ENCODE measurements at places on chromosomes 1 and 21.

- DNase-seq, result no peak
Measured at GRCh38 chr1:233496993-233497392, 116.9 kb upstream of the KCNK1 start.

DNA sequence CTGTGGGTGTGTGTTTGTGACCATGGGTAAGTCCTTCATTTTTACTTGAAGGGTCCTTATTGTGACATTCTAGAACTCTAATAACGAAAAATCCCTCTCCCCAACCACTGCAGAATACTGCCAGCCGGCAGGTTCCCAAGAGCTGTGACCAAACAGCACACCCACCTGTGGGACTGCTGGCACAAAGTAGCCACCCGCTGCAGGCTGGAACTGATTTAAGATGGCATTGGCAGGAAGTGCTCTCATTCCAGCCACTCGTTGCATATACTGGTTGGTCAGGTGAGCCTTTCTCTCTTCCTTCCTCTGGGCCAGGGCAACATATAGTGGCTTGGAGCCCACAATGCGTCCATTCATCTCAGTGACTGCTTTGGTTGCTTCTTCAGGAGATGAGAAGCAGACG is 11.6 kb downstream of the PABPC4 start:
- no peak for DNase-seq

GRCh38 chr1:240178366-240178765 is 86.7 kb downstream of the FMN2 start:
- DNase-seq, result no peak

DNA sequence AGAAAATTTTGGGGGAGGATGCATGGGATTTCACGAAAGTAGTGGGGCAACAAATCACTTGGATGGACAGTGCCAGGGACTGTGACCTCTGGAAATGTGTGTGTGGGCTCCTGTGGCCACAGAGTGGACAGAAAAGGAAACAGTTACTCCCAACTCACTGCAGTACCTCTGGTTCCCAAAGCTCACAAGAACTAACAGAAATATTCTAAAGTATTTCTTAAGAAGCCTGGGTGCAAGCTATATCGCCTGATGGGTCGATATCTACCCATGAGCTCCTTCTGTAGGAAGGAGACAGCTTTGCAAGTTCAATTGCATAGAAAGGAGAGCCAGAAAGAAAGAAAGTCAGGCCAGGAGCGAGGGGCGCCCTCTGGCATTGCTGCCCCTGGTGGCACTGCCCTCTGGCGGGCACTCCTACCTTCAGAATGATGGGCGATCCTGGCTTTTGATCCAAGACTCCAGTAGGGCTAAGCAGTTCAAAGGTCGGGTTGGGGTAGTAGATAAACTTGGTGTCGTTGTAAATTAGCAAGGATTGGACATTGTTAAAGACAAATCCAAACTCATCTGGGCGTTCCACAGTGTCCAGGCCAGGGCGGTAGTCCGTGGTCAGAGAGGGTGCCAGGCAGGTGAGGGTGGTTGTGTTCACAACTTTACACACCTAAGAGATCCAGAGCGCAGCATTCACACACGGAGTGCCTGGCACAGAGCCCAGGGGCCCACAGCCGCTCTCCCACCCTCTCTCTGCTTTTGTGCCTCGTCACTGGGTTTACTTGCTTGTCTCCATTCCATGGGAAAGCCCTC is 134.7 kb upstream of the CD34 start:
- DNase-seq, result no peak

- DNase-seq, result peak; percentile 6
Measured at GRCh38 chr1:189805735-189806134, 671.9 kb downstream of the BRINP3 start.

- no peak for DNase-seq
Measured at GRCh38 chr1:108314815-108315214, 70.9 kb upstream of the NBPF4 start.

GRCh38 chr1:38896169-38896568 is 14.8 kb upstream of the GJA9 start:
- no peak for DNase-seq
